Frontal cortex (tissue), 4 donors: ENCODE measurements at places on chromosomes 4 and X.

DNA sequence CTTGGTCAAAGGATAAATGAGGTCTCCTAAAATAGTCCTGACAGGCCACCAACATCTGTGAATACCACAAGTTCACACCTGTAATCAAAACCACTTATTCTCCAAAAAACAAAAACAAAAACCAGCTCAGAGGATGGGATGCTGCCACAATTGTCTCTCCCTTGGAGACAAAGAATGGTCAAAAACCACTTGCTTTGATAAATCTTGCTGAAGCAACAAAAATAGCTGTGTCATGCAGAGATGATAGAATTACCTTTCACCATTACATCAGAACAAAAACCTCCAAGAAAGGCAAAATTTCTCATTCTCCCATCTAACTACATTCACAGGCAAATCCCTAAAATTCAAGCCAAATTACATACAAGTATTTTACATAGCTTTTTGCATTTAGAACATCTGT lies 180.4 kb downstream of the MAML3 start:
- no peak for DNase-seq

- no peak for DNase-seq
Observed at GRCh38 chr4:7007944-7008343, 35.2 kb upstream of the TADA2B start.

- no peak for DNase-seq
Observed at GRCh38 chrX:148268673-148269072, 231.7 kb upstream of the AFF2 start.

DNA sequence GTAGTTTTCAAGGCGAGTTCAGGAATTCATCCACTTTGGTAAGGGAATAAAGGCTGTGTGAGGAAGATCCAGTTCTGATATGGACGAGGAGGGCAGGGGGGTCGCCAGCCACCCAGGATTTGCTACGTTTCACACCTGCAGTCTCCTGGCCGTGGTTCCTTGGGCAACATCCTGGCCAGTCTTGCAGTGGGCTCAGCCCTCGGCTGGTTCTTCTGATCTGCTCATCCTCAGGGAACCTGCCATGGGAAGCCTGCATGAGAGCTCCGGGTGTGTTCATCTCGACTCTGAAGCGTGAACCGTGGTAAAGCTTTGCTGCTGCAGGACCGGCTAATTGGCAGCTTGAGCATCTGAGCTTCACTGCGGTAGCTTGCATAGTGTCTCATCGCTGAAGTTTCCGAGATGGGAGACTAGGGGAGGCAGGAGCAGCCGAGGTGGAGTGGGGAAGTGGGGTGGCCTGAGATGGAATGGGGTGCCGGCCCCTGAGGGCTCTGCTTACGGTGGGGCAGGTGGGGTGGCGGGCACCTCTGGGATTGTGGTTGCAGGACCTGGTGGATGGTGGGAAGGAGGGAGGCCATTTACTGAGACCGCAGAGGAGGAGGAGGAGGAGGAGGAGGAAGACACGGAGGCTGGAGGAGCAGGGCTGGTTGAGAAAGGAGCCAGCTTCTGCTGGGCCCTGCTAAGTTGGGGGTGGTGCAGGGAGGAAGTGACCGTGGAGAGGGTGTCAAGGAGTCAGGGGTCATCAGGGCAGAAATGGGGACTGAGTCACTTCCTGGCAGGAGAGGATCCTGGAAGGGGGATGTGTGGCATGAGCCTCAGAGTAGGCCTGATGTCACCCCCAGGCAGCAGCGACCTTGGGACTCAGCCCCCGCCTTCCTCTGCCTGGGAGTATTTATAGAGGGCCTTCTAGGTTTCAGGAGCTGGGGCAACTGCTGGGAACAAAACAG lies 213.1 kb upstream of the PSAPL1 start:
- no peak for DNase-seq

DNA sequence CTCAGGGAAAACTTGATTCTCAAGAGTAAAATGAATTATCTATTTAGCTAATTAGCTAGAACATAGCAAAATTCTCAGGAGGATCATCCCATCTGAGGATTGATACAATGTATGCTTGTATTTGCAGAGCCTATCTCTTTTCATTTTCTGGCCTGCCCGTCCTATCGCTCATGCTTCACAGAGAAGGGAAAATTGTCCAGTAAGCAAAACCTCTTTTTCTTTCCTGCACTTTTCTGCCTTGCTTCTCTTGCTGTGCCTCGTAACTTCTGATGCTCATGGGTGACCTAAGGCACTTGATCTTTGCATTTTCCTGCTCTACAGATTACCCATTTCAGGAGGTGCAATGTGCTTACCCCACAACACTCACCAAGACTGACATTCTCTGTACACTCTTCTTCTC lies 88.1 kb downstream of the GBA3 start:
- no peak for DNase-seq

- DNase-seq: no peak
Observed at GRCh38 chr4:165005352-165005925, 26.4 kb upstream of the TRIM60 start.

DNA sequence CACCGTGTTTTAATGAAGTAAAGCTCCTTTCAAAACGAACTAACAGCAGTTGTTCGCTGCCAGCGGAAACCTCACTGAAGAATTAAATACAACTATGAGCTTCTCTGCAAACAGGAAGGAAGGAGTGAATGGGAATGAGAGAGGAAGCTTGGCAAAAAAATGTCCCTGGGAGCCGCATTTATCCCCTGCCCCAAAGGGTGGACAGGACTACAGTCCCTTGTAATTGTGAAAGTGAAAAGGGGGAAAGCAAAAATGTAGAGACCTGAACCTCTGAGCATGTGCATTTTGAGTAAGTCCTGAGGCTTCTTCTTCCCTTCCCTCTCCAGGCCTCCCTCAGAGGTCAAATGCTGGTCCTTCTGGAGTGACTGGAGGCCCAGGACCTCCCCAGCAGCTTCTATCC lies 53.8 kb upstream of the BMP2K start:
- no peak for DNase-seq

GRCh38 chr4:15163284-15163645 lies 161.0 kb downstream of the CPEB2 start:
- no peak for DNase-seq

DNA sequence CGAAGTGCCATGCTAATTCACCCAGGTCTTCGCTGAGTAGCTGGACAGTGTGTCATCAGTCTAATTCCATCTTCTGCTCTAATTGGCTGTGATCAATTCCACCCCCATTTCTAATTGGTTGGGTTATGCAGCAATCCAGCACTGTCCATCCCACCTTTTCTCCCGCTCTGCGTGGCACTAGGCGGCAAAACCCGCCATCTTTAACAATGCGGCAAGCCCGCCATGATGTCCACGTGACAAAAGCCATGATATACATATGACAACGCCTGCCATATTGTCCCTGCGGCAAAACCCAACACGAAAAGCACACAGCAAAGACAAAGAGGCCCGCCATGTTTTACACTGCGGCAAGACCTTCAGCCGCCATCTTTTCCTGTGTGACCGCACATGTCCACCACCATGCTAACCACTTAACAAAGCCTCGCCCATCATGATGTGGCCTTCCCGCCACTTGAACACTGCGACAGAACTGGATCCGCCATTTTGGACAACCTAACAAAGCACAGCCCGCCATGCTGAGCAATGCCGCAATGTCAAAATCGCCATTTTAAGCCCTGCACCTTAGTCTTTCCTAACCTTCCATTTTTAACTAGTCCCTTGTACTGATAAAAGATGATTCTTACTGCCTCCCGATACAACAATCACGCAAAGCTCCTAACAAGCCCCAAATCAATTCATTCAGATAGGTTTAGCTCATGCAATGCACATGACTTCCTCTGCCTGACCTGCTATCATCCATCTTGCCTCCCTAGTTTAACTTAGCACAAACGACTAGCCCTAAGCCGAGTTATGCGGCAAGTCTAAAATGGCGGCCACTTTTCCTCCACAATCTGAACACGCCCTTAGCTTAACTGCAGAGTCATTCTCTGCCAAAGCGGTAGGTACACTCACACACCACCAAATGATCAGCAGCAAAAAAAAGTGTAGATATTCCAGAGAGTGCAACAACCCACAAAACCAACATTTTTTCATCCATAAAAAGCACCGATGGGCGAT lies 288.3 kb downstream of the CHIC1 start:
- DNase-seq: no peak

- DNase-seq: no peak
Observed at GRCh38 chr4:148254621-148255343, 187.4 kb downstream of the NR3C2 start.

- DNase-seq: no peak
Observed at GRCh38 chr4:116705466-116705865, 379.9 kb downstream of the TRAM1L1 start.

- peak; percentile 24 for DNase-seq
Observed at GRCh38 chr4:47462799-47463234, 685 bp downstream of the COMMD8 start.

DNA sequence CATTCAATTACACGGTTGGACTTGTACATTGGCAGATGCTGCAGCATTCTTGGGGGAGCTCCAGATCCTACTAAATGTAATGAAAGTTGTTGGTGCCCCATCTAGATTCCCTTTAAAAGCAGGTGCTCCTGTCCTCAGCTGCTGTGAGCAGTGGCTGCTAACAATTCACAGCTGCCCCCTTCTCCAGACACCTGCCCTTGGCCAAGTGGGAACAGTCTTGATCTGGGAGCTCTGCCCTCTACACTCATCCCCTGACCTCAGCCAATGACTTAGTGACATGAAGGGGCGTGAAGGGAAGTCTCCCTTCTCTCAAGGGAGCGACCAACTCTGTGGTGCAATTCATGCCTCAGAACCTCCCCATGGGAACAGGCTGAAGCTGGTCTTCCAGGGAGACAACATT lies 125.7 kb downstream of the EIF4E start:
- no peak for DNase-seq

DNA sequence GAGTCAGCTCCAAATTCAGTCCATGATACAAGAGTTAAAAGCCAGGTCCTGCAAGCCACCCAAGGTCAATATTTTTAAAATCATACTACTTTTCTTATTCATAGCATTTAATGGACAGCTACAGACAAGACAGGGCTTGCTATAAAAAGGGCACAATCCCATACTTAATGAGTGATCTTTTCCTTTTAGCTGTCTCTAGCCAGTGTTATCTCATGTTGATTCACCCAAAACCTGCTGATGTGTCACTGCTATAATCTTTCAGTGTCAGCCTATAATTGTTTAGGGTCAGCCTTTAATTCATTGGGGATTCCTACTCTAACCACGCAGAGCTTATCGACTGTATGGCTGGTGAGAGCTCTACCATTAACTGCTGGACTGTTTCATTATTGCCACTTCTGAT lies 51.2 kb upstream of the HCCS start:
- DNase-seq: no peak

DNA sequence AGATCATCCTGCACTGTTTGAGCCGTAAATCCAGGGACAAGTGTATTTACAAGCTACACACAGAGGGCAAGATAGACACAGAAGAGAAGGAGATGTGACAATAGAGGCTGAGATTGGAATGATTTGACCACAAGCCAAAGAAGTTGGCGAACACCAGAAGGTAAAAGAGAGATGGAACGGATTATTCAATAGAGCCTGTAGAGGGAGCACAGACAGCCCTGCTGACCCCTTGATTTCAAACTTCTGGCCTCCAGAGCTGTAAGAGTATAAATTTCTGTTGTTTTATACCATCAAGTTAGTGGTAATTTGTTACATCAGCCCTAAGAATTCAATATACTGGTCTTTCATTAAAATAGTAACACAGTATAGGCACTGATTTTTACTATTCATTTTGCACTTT lies 447.8 kb downstream of the FAT4 start:
- DNase-seq: no peak

GRCh38 chr4:169484485-169484884 lies 127.9 kb downstream of the NEK1 start:
- DNase-seq: no peak

DNA sequence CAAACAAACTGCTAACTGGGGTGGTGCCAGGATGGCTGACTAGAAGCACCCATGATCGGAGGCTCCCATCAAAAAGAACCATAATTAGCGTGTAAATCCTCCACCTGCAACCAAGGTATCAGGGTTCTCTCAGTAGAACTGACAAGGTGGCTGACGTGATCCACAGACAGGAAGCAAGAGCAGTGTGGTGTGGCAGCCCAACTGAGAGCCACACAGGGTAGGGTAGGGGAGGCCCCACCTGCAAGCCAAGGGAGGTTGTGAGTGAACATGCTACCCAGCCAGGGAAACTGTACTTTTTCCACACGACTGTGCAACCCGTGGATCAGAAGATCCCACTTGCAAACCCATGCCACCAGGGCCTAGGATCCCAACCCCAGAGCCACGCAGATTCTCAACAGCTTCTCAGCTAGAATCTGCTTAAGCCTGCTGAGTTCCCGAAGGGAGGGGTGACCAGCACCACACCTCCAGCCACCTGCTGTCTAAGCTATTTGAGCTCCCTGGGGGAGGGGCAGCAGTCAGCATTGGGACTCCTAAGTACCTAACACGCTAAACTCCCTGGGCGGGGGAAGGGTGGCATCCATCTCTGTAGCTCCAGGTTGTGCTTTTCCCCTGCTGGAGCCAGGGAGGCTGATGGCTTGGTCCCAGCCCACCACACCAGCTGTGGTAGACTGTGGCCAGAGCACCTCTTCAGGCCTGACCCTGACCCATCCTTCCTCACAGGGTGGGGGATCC lies 425.1 kb downstream of the GPM6A start:
- no peak for DNase-seq

GRCh38 chr4:165096776-165097175 lies 15.9 kb downstream of the TMEM192 start:
- no peak for DNase-seq

GRCh38 chr4:90078440-90078839 lies 48.8 kb upstream of the CCSER1 start:
- DNase-seq: no peak

GRCh38 chrX:76931518-76931917 lies 504.0 kb downstream of the MAGEE1 start:
- DNase-seq: no peak

DNA sequence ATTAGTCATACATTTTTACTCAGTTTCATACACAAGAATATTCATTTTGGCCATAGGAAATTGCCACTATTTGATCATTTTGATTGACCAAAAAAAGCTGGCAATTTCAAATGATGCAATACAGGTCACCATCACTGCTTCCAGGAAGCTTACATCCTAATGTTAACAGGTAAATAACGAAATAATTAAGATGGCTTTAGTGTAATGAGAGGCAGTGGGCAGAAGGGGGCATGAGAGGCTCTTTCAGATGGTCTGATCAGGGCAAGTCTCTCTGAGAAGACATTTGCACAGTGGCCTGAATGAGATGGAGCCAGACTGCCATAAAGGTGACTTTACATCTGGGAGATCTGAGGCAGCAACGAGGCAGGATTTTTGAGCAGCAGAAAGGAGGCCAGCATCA lies 170.7 kb downstream of the SLIT2 start:
- no peak for DNase-seq

DNA sequence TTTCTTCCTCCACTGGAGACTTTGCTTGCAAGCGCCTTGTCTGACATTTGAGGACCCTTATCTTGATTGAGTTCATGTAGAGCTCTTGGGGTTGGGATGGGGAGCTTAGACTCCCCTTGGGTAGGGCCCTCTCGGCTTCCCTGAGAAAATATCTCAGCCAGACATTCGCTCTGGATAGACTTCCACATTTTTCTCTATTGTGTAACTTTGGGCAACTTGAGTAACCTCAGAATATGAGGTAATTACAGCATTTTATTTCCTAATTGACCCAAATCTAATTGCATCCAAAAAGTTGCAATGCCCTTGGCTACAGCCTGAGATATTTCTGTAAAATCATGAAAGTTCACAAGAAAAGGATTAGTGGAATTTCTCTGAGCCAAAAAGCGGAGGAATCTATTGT lies 102.8 kb upstream of the MXRA5 start:
- DNase-seq: no peak
